Spleen (tissue), 13 donors: ENCODE measurements at places on chromosomes 5 and 9.

DNA sequence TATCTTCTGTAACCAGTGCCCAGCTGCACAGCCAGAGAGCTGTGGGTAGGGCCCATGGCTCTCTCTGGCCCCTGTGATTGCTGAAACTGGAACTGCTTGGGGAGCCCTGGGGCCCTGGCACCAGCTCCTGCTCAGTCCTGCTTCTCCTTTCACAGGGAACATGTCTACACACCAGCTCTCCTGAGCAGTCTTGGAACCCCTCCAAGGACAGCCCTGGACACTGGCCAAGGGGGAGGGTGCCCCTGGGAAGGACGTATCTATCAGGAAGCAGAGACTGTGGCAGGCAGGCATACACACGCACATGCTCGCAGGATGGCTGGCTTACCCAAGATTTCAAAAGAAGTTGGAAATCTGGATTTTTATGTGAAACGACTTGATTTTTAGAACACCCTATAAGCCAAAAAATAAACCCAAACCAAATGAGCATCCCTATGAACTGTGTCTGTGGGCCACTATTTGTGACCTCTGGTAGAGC, 8.8 kb upstream of the TRAF1 start:
- DNase-seq = peak; percentile 92

DNA sequence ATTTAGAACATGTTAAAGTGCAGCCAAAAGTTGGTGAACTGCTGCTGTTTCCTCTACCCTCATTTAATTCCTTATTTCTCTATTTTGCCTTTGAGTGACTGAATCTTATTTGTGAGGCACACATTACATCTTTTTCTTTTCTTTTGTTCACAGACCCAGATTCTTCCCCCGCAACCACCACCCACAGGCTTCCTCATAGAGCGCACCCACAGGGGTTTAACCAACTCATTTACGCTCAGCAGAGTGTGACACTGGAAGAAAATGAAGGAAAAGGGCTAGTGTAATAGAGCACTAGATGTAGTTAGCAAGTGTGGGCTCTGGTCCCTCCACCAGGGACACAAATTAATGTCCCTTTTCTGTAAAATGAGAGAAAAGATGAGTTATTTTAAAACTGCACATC, 200.7 kb downstream of the PARP8 start:
- DNase-seq = no peak

DNA sequence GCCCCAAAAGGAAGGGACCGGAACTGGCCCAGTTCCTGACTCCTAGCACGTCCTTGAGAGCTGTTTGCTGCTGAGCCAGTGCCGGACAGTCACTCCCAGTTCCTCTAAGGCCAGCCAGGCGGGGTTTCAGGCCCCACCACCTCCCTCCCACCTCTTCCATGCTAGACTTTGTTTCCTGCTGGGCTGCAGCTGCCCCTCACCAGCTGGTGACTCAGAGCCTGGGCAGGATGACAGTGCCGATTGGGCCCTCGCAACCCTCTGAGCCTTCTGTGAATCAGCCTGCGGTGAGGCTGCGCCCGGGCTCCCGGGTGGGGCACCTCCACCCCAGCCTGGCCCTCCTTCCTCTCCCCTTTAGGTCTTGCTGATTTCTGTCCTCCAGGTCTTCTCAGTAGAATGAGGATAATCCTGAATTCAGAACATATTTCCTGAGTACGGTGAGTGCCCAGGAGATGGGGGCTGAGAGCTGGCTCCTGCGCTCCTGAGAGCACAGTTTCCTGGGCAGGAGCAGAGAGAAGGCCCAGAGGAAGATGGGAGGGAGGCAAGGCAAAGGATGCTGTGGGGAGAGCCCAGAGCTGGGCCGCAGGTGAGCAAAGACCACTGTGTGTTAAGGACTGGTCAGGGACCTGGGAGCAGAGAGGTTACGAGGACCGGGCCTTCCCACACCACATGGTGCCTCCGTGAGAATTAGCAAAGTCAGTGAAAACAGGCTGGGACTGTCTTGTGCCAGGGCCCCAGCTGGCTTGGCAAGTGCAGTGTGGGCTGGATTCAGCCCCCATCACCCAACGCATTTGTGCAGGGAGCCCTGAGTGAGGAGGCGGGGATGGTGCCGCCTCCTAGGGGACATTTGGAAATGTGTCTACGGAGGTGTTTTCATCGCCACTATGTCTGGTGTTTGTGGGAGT, 32.9 kb upstream of the STXBP1 start:
- DNase-seq = peak; percentile 90

GRCh38 chr9:97425336-97425972, 13.6 kb downstream of the TDRD7 start:
- DNase-seq = no peak

GRCh38 chr9:127546125-127546832, 65.8 kb upstream of the STXBP1 start:
- DNase-seq = no peak

- DNase-seq = no peak
Observed at GRCh38 chr5:154740483-154740882, 14.7 kb upstream of the LARP1 start.
